ENCODE measurements at places on chromosomes 1 and 21.
A peak's percentile ranks its signal among the peaks of the same experiment; 100 is the strongest.

DNA sequence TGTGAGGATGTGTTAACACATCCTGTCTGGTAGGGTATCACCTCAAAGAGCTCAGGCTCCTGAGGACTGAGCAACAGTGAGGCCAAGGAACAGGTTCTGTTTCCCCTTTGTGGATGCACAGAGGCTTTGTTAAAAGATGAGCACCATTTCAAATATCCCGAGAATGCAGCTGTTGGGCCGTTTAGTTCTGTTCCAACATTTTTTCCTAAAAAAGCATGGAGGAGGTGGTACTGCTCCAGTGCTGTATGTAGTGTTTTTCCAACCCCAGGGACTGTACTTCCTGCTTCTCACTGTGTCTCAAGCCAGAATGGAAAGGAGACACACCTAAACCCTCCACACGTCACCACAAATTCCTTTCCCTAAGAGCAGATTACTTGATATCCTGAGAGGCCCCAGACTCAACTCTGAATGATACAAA lies 53.8 kb upstream of the BCL10 start:
- no peak for DNase-seq

- no peak for DNase-seq
These were observed 53.9 kb upstream of the GNG12 start for GRCh38 chr1:67887146-67887545.

DNA sequence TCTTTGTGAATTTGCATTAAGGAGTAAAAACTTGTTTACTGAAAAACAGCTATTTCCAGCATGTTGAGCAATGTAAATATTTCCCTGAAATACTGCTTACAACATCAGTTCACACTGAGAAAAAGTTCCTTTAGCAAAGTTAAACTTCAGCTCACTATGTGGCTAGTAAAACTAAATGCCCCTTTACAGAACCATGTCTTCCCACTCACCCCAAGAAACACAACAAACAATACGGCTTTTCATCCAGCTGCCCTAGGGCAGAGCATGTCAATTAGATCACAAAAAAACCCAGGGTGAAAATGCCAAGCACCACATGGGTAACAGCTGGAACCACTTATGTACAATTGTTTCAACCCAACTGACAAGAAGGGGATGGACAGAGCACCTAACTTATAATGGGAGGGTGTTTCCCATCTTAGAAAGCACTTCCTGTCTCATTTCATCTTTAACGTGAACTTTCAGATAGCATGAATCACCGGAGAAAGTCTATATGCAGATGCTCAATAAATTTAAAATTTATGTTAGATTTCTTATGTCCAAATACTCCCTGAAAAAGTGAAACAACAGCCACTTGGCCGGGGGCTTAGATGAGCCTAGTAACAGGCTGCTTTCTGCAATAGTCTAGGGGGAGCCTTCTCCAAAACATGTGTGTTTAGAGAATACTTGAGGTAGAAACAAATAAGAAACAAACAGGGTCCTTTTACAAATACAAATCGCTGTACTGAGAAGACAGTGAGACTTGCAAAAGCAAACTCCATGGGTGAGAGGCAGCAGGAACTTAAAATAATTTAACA lies 6.6 kb downstream of the NID1 start:
- DNase-seq, result no peak

DNA sequence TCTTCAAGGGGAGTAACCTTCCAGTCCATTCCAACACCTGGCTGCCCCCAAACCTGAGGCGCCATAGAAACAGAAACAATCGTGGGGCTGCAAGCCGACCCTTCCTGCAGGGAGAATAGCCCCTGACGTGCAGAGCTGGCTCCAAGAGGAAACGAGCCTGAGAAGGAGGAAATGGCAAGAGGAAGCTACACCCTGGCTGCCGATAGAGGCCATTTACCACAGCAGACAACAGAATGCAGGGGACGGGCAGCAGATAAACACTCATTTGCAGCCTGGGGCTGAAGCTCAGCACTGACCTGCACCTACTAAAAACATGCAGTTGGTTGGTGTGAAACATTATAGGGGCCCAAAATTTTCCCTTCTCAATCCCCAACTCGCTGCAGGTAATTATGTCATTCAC lies 8.7 kb upstream of the TDRD10 start:
- peak; percentile 86 for DNase-seq

- DNase-seq, result no peak
These were observed 3.9 kb upstream of the TGFBR3 start for GRCh38 chr1:91889717-91890459.

DNA sequence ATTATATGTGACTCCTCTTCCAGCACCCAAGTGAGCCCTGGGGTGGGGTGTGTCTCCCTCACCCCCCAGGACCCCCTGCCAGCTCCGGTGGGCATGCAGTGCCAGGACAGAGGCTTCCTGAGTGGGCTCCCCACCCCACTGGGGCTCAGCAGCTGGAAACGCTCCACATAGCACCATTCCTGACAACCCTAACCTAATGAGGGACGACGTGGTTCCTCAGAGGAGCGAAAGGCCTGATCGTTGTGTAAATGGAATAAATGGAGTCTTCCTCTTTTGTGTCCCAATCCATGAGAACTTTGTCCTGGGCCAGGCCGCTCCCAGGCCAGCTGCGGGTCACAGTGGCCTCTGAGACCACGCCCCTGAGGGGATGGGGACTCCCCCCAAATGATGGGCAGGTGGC lies 1.8 kb upstream of the TSPEAR start:
- DNase-seq, result peak; percentile 32

- DNase-seq, result no peak
These were observed 90.8 kb downstream of the ZP4 start for GRCh38 chr1:237799762-237800474.

GRCh38 chr1:168863772-168864171 lies 134.8 kb upstream of the DPT start:
- no peak for DNase-seq

DNA sequence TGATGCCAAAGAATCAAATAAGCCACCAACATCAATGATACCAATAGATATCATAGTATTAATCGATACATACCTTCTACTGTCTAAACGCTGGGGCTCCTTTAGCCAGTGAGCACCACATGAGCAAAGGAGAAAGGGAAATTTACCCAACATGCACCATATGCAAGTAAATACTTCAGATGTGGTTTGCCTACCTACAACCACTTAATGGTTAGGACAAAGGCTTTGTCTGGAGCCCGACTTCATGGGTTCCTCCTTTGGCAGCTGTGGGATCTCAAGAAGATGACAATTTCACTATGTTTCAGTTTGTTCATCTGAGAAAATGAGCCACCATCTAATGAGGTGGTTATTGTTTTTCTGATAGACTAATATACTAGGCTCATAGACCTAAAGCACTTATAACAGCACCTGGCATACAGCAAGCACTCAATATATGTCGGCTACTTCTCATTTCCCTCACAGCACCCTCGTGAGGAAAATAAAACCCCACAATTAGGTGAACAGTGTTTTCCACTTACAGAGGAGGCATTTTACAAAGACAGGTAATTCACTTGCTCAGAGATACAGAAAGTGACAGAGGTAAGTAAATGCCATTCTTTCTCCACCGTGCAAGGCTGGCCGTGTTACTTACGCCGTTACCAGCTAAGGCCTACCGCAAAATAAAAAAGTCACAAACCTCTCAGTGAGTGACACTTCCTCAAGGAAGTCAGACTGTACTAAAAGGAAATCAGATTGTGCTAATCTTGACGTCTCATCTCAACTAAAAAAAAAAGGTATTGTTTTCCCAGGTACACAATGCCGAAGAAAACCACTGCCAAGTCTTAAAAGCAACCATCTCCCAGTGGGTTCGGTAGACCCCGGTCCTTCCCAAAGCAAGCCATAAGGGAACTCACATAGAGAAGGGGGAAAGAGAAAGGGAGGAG lies 1.6 kb downstream of the TTC13 start:
- DNase-seq, result no peak

DNA sequence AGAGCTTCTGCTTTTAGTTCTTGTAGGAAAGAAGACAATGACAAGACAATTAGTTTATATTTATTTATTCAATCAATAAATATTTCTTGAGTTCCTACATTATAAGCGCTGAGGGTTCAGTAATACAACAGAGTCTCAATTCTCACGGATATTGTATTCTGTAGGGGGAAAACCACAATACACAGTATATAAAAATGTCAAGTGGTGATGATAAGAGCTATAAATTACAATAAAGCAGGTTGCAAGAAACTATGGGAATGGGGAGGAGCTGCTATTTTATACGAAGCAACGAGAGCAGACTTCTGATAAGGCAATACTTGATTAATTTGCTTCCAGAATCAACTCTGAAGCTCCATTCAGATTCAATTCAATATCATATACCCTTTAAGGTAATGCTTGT lies 10.6 kb upstream of the XCL1 start:
- no peak for DNase-seq

DNA sequence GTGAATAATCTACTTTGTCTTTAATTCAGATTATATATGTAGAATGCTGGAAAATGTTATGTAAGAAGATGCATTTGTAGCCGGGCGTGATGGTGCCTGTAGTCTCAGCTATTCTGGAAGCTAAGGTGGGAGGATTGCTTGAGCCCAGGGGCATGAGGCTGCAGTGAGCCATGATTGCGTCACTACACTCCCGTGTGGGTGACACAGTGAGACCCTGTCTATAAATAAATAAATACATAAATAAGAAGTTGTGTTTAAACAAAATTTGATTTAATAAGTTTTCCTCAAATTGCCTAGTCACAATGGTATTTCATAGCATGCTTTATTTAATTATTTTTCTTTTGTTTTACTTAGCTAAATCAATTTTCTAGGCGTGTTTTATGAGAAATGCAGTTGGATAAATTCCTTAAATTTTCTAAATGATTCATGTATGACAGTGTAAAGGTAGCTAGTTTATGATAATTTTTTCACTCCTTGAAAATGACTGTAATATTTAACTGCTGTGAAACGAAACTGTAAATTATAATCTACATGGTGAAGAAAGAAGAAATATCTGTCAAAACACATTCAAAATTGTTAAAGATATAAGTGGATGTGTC lies 232.6 kb downstream of the SRGAP2C start:
- no peak for DNase-seq

GRCh38 chr1:81512252-81513003 lies 288.3 kb upstream of the ADGRL2 start:
- no peak for DNase-seq

DNA sequence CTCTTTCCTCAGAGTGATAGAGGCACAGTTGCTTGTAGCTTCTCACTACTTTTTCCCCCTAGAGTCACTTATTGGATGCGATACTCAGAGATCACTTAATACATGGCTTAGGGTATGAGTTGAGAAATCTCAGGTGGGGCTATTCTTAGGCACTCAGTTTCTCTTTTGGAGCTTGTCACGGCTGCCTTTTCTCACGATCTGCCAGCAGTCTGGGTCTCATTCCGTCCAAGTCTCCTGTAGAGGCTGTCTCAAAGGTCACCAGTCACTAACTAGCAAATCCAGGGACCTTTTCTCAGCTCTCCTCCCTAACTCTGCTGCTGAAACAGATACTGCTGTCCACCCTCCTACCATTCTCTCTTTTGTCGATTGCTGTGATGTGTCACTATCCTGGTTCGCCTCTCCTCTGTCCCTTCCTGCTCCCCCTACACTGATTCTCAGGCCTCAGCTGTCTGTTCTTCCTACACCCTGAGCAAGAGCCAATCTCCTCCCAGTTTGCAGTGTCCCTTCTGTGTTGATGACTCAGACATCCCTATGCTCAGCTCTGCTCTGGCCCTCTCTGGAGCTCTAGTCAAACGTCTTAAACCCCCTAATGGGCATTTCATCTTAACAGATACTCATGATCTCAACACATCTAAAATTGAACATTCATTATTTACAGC lies 12.4 kb downstream of the ATP1A2 start:
- no peak for DNase-seq

- DNase-seq, result no peak
These were observed 16.2 kb downstream of the CFAP126 start for GRCh38 chr1:161351482-161351881.

DNA sequence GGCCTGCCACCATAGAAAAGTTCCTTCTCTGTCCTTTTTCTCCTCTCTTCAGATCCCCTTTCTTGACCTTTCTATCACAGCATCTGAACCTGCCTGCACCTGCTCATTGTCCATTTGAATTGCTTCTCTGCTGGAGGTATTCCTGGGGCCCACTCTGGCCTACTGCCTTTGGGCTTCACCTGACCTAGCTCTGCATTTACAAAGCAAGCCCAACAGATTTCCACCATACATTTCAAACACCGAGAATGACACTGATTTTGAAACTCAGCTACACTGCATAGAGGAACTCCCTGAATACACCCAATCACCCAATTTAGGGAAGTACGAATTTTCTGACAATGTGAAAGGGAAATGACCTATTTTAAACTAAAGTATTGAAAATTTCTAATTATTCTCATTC lies 284.5 kb upstream of the USP25 start:
- no peak for DNase-seq

DNA sequence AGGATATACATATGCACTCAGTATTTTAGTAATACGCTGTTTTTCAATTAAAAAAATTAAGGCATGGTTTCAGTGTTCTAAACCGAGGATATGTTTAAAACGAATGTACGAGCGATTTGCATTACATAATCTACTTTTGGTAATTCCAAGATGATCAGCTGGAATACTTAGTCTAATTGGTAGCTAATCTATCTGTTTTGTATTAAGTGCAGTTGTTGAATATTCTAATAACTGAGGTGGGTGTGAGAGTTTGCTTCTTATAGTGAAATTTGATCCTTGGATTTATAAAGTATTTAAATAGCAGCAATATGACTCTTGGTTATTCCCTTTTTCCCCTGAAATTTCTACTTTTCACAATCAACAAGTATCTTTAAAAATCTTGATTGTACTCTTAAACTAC lies 1.3 kb downstream of the RNF2 start:
- DNase-seq, result no peak

- DNase-seq, result no peak
These were observed 10.0 kb downstream of the ARID1A start for GRCh38 chr1:26705788-26706311.

DNA sequence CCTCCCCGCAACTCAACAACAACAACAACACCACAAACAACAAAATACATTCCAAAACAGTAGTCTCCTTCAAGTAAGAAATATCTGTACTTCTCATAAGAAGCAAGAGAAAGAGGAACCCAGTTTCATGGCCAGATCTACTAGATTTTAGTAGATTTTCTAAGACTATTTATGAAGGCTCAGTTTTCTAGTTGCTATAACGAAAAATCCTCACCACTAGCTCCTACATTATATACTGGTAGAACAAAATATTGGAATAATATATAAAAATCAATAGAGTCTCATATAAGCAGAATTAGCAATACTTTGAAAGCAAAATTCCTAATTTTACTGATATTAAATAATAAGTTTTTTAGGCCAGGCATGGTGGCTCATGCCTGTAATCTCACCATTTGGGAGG lies 86.9 kb downstream of the LYST start:
- DNase-seq, result no peak

Data from lower leg skin (tissue), 4 donors.